ENCODE measurements at places on chromosomes 16 and 17.

- DNase-seq: peak; percentile 18
Observed at GRCh38 chr17:48954300-48954755, 9.7 kb upstream of the SNF8 start.

DNA sequence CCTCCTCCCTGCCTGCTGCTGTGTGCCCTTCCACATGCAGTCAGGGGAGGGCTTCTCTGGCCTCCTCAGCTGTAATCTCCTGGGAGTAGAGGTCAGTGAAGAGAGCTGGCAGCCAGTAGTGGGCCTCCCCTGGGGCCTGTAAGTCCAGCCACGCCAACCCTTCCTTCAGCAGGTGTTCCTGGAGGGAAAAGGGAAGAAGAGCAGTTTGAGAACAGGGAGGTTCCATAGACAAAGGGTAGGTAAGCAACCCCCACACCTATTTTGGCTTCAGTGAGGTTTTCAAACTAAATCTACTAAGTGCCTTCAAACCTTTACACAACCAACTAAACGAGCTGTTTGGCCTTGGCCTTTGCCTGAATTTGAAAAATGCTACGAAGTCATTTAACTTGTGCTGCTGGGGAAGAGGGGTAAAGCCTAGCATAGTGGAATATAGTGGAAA lies 14.2 kb downstream of the SNF8 start:
- DNase-seq: no peak

- no peak for DNase-seq
Observed at GRCh38 chr16:48619979-48620378, 10.0 kb upstream of the N4BP1 start.

- no peak for DNase-seq
Observed at GRCh38 chr16:82917886-82918595, 291.3 kb downstream of the CDH13 start.

- DNase-seq: no peak
Observed at GRCh38 chr17:51132964-51133319, 12.3 kb upstream of the SPAG9 start.

DNA sequence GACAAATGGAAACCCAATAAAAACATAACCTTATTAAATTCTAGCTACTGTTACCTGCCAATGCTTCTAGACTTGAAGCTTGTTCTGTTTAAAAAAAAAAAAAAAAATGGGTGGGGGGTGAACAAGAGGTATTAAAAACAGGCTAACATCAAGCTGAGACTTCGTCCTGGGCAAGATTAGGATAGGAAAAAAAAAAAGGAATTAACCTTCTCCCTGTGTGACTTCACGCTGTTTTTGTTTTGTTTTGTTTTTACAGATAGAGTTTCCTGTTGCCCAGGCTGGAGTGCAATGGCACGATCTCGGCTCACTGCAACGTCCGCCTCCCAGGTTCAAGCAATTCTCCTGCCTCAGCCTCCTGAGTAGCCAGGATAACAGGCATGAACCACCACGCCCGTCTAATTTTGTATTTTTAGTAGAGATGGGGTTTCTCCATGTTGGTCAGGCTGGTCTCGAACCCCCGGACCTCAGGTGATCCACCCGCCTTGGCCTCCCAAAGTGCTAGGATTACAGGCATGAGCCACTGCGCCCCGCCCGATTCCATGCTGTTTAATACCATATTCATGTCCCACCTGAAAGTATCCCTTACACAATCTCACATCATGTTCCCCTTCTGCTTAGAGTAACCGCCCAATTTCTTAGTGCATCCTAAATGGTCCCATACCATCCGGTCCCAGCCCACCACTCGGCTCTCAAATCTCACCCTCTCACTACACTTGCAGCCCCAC lies 2.2 kb downstream of the USP31 start:
- DNase-seq: no peak

- DNase-seq: no peak
Observed at GRCh38 chr17:80577876-80578570, 33.4 kb downstream of the RPTOR start.

DNA sequence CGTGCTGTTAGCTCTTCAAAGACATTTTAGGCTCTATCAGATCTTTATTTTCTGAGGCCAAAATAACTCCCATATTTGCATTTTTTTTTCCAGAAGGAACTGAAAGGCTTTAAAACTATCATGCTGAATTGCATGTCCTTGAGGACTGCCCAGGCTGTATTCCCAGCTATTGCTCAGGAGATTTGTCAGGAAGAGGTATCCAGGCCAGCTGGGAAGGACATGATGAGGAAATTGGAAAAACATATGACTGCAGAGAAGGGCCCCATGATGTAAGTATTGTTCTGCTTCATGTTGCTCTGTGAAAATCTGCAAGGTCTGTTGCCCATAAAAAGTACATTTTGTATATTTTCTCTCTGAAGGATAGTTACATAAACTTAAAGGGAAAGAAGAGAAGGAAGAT lies 5.7 kb downstream of the CDC6 start:
- DNase-seq: no peak

DNA sequence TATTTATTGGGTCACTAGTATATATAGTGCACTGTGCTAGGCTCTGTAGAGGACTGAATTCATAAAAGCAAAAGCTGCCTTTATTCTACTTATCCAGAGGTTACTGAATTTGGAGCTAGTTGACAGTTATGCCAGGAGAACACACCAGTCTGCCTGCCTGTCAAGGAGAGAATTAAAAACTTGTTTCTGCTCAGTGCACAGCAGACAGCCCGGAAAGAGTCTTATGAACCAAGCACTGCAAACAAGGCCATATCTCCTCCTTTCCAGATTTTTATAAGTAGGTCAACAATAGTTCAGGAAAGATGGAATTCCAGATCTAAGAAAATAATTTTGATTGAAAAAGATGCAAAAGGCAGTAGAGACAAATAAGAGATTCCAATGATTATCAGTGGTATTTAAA lies 267.8 kb downstream of the CA10 start:
- no peak for DNase-seq

- DNase-seq: no peak
Observed at GRCh38 chr17:76197911-76198310, 42.4 kb downstream of the RNF157 start.

GRCh38 chr16:71895679-71896365 lies 491 bp downstream of the IST1 start:
- DNase-seq: no peak

DNA sequence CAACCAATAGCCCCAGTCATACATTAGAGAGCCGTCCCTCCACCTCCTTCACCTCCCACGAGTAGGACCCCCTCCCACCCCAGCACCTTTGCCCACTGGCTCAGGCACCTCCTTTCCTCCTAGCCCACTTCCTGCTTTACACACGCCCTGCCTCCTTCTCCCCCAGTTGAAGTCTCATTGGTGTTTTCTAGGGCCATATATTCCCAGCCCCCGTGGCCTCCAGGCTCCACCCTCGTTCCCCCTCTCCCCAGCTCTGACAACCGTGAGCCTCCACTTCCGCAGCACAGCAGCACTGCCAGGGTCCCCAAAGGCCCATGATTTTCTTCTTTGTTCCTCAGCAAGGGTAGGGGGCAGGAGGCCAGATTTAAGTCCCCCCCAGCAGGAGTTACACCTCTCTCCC lies 340.3 kb upstream of the TNRC6C start:
- no peak for DNase-seq

DNA sequence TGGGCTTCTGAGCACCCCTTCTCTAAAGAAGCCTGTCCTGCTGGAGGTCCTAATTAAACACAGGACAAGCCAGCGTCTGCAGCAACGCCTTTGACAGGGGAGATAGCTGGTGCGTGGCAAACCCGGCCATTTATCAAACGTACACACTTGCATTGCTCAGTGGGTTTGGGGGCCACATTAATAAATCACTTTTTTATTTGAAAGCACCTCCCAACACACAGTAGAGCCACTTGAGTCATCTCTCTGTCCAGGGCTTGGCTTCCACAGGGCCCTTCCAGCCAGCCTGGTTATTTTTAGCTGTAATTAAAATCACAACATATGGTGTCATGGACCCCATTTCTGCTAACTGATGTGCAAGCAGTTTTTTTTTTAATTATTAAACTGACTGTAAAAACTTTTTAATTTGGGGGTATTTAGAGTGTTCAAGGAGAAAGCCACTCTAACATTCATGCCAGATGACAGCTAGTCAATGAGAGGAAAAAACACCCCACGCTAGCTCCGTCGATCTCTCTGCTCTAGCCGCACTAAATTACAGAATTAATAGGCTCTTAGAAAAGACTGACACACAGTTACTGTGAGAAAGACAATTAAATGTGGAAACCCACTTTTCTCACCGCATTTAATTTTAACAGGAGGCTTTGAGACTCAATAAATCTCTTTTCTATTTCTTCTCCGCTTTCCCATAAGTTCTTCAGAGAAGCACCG lies 201.0 kb upstream of the WSCD1 start:
- no peak for DNase-seq

DNA sequence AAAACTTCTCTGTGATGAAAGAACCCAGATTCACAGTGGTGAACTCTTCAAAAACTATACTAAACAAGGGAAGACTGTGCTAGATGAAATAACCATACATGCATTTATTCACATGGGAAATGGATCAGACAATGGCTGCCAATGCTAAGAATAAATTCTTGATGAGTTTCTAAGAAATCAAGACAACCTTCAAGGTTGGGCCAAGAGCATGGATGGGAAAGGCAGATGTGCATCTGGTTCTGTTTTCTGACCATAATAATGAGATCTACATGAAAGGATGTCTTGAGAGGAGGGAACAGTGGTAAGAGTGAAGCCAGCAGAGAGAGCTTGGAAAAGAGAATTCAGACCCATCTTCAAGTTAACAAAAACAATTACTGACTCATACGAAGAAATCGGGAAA lies 31.4 kb downstream of the ANKRD11 start:
- no peak for DNase-seq

GRCh38 chr16:67063008-67063407 lies 34.1 kb downstream of the CBFB start:
- DNase-seq: no peak

- DNase-seq: no peak
Observed at GRCh38 chr17:15377200-15377599, 35.8 kb upstream of the TEKT3 start.

DNA sequence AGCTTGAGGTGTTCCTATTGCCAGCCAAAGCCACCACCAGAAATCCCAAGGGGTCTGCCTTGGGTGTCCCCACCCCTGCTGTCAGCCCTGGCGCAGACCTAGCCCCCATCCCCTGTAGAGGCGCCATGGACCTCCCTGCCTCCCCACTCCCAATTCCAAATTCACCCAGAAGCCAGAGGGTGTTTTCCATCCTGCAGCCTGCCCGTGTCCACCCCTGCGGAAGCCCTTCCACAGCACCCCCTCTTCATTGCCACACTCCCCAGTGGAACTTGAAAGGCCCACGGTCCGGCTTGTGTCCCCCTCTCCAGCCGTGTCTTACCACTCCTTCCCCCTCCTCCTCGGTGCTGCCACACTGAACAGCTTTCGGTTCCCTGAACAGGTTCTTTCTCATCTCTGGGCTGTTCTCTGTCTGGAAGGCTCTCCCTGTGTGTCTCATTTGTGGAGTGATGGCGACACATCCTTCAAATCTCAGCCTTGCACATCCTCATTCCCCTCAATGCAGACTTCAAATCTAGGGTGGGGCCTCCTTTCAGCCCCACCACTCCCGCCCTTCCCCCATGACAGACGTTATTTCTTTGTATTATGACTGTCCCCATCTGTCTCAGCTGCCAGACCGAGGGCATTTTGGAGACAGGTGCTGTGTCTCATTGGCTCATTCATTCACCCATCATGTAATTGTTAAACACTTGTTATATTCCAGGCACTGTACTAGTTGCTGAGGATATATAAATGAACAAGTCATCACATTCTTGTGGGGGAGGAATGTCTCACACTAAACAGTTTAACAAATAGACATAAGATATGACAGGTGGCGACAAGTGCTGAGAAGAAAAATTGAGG lies 36.3 kb downstream of the ADGRG5 start:
- DNase-seq: no peak

- DNase-seq: no peak
Observed at GRCh38 chr17:58304750-58305486, 23.7 kb downstream of the TSPOAP1 start.

- no peak for DNase-seq
Observed at GRCh38 chr17:68646626-68647526, 45.7 kb upstream of the FAM20A start.

DNA sequence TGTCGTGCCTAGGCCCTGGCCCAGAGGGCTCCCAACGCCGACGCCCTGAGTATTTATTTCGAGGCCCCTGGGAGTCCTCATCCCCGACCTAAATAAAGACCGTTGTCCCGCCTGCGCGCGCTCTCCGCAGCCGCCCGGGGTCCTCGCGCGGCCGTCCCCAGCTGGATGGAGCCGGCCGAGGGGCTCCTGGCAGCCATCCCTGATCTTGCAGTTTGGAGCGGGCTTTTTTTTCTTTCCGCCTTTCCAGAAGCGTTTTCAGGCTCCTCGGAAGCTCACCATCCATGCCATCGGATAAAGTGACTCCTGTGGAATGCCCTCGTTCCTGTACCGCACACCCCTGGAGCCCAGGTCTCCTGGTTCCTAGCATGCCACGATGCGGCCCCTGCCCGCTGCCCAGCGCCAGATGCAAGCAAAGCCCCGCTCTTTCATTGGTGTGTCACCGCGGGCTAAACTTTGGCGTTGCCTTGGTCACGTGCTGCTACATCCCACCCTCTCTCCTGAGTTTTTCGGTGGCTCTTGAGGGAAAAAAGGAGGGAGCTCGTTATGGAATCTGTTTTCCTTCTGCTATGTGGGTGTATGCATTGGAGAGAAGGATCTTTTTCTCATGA lies 716 bp downstream of the TMEM94 start:
- DNase-seq: no peak

DNA sequence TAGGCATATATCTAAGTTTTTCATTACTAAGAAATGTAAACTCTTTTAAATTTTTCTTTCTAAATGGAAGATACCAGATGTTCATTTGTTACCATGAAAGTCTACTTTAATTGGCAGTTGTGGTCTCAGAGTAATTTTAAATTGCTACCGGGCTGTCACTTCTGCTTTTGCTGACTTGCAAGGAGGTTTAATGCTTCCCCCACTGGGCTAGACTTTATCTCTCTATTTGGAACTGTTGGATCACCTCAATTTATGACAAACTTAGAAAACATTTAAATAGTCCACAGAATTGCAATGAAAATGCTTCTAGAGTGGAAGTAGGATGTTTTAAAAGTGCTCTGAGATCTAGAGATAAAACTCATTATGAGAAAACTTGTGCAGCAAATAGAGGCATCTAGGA lies 479.8 kb upstream of the GOT2 start:
- DNase-seq: peak; percentile 73

GRCh38 chr17:80779961-80780380 lies 211.7 kb upstream of the CHMP6 start:
- DNase-seq: no peak

- DNase-seq: no peak
Observed at GRCh38 chr16:64394061-64394460, 727.8 kb downstream of the CDH11 start.
